ENCODE measurements at places on chromosomes 1 and 21.
A peak's percentile ranks its signal among the peaks of the same experiment; 100 is the strongest.

GRCh38 chr1:194600716-194601115 lies 1414.3 kb upstream of the B3GALT2 start:
- DNase-seq: no peak

- DNase-seq: no peak
These were observed 99.6 kb downstream of the CENPF start for GRCh38 chr1:214702556-214702955.

- DNase-seq: no peak
These were observed 7.8 kb downstream of the PIK3CD start for GRCh38 chr1:9659328-9659727.

GRCh38 chr1:104182251-104182650 lies 432.6 kb downstream of the AMY1C start:
- DNase-seq: no peak

DNA sequence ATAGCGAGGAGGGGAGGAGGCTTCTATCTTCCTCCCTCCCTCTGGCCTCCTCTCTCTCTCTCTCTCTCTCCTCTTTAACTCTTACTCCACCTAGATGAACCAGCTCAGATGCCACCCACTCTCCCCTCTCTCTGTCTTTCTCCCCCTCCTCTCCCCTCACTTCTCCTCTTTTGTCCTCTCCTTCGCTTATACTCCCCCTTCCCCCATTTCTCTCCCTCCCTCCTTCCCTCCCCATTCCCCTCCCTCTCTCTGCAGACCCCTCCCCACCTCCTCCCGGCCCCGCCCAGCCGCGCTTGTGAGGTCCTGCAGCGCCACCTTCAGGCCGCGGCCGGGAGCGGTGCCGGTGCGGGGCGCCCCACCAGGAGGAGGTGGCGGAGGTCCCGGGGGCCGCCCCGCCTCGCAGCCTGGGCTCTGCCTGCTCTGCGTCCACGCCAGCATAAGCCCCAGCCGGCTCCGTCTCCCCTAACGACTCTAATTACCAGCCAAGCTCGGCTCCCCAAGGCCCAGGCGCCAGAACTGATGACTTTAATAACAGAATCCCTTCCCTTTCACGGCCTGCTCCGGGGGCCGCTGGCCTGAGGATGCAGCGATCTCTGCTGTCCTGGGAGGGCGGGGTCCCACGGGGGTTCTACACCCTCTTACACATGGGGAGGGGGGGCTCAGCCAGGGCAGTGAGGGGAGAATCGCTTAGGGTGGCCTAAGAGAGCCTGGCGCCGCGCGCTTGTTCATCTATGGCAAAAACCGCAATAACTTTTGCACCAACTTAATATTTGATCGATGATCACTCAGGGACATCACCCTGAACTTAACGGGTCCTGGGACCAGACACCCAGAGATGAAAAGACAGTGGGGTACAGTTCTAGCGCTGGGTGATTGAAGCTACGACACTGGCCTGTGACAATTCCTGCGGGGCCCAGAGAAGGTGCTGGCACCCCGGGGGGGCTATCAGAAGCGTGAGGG lies 637.3 kb downstream of the MATN1 start:
- DNase-seq: no peak

DNA sequence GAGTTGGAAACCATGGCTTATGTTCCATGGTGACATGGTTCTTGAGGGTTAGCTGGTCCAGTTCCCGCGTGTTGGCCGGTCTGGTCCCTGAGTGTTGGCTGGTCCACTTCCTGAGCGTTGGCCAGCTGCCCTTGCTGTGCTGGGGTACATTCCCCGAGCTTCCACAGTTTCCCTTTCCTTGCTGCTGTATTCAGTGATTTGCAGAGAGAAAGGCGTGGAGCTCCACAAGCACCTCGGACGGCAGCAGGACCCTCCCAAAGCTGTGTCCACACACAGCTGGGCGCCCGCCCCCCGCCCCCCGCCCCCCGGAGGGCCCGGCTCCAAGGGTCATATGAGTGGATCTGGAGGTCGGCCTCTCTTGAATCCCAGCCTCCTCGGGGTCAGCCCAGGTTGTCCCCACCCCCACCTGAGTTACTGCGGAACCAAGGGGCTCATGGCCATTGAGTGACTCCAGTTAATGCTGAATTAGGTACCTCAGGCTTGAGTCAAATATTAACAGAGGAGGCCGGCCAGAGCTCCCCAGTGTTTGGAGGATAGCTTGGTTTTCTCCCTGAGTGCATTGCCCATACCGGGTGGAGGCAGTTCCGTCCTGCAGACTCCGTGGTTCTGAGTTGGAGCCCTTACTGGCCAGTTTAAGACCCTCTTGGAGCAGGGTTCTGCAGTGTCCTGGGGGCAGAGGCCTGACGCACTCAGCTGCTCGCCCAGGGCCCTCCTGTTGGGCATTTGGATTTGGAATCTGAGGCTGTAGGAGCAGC lies 18.4 kb downstream of the COL18A1 start:
- DNase-seq: no peak

DNA sequence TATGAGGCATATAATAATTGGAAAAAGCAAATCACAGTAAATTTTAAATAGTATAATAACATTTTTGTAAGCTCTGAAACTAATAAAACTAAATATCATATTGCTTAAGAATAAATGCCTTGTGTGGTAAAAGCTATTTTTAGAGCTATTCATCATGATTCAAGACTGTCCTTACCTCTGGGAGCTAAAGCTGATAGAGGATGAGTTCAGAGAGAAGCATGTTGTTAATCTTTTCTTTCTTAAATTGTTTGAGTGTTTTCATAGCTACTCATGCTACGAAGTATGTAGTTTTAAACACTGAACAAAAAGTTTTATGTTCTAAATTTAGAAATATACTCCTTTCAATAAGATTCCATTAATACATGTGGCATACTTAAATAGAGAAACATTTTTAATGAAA lies 30.5 kb downstream of the IFI16 start:
- no peak for DNase-seq

GRCh38 chr1:221217029-221217428 lies 337.8 kb downstream of the HLX start:
- no peak for DNase-seq

DNA sequence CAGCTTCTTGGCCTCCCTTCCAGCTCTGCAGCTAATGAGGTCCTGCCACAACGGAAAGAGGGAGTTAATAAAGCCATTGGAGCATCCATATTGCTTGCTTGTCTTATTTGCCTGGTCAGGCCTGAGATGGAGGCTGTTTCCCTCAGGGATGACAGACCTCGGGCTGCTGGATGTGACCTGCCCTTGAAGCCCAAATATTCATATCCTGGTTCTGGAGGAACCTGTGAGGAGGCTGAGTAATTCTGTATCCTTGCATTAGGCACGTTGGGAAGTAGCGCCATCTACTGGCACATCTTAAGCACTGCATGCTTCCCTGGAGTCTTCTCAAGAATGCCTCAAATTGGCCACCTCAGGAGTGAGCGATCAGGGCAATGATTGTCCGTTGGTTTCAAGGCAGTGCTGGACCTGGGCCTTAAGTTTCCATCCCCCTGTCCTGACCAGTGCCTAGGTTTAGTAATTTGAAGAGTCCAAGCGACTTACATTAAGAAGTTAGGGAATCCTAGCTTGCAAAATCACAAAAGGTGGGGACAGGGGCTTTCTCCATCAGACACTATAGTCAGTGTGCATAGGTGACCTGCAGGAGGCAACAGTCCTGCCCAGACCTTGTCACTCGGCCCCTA lies 13.8 kb upstream of the NASP start:
- DNase-seq: peak; percentile 55

- DNase-seq: no peak
These were observed 43.9 kb downstream of the COQ8A start for GRCh38 chr1:226983992-226984364.

GRCh38 chr1:96698342-96698983 lies 23.1 kb upstream of the PTBP2 start:
- DNase-seq: no peak

DNA sequence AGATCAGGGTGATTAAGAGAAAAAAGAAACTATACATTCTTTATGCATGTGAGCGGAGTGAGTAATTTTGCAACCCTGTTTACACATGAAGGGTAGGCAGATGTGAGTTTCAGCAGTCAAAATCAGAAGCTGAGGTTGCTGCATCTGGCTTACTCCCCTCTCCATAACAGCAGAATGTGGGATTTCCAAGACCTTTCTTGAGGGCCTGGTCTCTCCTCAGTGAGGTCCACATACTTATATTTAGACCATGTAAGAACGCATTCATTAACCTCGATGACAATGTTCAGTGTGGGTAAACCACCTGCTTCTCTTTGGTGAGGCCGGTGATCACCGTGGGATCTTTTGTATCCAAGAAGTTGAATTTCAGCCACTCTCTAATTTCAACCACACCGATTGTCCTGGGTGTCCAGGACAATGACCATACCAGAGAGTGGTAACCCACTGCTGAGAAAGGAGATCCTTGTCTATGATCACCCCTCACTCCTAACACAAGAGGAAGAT lies 18.7 kb upstream of the RAP1A start:
- no peak for DNase-seq

- DNase-seq: no peak
These were observed 34.7 kb downstream of the PRRX1 start for GRCh38 chr1:170698301-170699275.

- DNase-seq: no peak
These were observed 233.7 kb upstream of the NFIA start for GRCh38 chr1:60848583-60849188.

DNA sequence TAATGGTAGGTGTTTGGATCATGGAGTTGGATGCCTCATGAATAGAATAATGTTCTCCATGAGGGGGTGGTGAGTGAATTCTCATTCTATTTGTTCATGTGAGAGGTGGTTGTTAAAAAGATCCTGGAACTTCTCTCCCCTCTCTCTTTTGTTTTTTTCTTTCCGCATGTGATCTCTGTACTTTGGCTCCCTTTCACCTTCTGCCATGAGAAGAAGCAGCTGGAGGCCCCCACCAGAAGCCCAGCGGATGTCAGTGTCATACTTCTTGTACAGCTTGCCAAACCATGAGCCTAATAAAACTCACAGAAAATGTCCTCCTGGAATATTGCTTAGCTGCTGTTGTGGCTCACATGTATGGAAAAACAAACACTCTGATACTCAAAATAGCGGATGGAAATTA lies 1212.3 kb upstream of the NCAM2 start:
- DNase-seq: no peak

- DNase-seq: no peak
These were observed 28.5 kb downstream of the MAP3K21 start for GRCh38 chr1:233355841-233356704.

GRCh38 chr21:41950941-41951351 lies 2.9 kb downstream of the C2CD2 start:
- DNase-seq: no peak

GRCh38 chr1:90561911-90562310 lies 155.2 kb downstream of the BARHL2 start:
- DNase-seq: no peak

DNA sequence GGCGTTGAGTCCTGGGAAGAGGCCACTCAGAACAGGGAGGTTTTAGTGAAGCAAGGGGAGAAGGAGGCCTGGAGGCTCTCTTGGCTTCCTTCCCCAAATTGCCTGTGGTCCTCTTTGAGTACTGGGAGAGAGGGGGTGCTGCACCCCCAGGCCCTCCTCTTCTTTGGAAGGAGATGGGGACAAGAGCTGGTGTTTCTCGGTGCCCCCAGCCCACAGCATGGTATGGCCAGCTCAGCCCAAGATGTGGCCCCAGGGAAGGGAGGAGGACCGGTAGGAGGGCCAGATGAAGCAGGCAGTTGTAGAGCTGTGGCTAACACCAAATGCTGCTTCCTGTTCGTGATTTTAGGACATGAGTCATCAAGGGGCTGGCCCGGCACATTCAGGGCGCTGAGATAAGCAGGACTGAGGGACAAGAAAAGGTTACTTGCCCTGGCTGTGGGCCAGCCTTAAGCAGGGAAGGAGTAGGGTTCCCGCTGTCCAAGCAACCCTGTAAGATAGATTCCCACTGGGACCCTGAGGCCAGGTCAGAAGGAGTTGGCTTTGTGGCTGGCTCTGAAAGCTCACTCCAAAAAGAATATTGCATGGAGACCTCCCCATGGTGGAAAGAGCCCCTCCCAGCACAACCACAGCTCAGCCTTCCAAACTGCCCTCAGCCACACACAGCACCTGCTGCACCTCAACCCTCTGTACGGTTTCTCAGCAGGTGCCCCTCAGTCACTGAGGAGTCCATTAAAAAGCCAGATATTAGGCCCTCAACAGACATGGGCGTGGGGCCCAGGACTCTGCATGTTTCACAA lies 4.9 kb upstream of the TNFRSF1B start:
- DNase-seq: peak; percentile 45

GRCh38 chr1:95216292-95216990 lies 17.6 kb upstream of the RWDD3 start:
- no peak for DNase-seq

GRCh38 chr1:32329931-32330466 lies 6.0 kb downstream of the MARCKSL1 start:
- no peak for DNase-seq

DNA sequence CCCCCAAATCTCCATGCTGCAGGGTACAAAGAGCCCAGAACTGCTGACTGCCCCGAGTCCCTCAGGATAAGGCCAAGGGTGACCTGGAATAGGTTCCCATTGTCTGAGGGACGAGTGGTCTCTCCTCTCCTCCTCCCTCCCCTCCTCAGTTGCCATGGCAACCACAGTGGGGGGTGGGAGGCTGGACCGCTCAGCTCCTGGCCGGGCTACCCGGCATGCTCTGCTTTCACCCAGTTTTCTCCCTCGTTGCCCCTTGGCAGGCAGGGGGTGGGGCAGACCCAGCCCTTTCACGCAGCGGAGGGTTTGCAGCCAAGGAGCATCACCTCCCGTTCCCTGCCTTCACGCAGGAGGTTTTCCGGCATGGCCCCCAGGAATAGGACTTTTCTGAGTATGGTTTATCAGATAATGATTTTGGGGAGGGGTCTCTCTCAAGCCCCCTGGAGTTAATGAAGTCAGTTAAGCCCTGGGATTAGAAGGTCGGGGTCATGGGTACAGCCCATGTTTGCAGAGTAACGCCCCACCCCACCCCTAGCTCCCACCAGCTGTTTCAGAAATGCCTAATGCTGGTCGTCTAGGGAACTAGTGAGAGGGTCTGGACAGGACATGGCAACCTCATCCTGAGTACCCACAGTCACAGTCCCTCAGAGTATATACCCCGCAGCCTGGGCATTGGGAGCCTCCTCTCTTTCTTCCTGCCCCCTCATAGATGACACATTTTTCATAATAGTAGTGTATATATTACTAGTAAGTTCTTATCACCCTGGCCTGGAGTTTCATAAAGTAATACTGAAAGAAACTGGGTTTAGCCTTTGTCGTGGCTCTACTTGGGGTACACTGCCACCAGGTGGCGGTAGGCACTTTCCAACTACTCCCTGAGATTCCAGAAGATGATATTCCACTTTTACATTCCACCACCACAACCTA lies 20.7 kb downstream of the C1QB start:
- no peak for DNase-seq

DNA sequence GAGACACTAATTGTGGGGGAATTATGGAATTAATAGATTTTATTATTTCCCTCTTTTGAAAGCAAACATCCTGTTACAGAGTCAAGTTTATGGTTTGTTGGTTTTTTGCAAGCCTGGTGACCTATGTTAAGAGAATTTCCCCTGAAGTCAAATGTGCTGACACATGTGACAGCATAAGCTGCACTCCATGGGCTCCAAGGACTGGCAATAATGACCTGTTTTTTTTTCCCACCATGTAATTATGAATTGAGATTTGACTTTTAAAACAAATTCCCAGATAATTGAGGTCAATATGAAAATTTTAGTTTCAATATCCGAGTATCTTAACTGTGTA lies 242.5 kb upstream of the SGIP1 start:
- no peak for DNase-seq

GRCh38 chr1:23601968-23602876 lies 42.9 kb upstream of the ID3 start:
- DNase-seq: no peak

All from stimulated activated CD8-positive, alpha-beta memory T cell treated with anti-CD3 and anti-CD28 coated beads, Interleukin-4, amount 100 ng/mL, for 1 hour (primary cell).